ENCODE measurements at places on chromosomes 7 and 10. TPM values are rescaled to one million over a fixed set of nuclear protein-coding genes. Genes with fewer than 3 reads are reported as not detected.

DNA sequence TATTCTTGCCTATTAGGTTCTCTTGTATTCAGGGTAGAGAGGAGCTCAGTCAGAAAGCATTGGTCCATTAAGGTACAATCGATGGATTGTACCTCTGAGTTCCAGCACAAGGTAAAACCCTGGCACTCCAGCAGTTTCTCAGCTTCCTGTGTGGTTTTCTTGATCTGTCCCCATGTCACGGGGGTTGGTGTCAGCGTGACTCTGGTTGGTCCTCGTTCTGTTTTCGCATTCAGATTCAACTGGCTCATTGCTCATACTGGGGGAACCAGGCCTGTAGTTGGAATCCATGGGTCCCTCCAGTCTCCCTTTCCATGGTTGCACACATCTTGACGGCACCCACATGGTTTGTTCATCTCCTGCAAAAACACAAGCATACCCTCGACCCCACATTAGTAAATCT, 32.7 kb upstream of the RASGEF1A start:
- no peak for DNase-seq

DNA sequence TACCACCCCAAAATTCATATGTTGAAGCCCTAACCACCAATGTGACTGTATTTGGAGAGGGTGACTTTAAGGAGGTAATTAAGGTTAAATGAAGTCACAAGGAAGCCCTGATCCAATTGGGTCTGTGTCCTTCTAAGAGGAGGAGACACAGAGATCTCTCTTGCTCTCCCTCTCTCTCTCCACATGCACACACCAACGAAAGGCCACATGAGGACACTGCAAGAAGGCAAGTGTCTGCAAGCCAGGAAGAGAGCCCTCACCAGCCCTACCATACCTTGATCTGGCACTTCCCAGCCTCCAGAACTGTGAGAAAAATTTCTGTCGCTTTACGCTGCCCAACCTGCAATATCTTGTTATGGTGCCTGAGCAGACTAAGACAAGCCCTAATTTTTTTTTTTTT, 56.0 kb upstream of the NEBL start:
- no peak for DNase-seq

GRCh38 chr10:75295868-75296441, 60.2 kb upstream of the COMTD1 start:
- DNase-seq, result no peak

DNA sequence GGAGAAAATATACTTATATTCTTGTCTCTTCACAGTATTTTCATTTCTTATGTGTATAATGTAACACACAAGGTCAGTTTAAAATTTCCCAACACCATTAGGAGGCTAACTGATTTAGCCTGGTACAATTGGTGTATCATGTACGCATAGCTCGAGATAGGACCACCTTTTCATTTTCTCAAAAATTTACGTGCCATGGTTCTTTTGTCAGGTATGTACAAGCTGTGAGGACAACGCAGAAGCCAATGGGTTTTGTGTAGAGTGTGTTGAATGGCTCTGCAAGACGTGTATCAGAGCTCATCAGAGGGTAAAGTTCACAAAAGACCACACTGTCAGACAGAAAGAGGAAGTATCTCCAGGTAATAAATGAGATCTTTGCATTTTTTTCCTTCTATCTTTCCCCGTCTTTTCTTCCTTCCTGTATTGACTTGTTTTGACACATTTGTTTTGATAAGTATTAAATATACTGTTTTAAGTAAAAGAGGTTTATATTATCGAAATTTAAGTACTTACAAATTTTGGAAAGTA, 55.0 kb downstream of the TRIM24 start:
- no peak for DNase-seq

DNA sequence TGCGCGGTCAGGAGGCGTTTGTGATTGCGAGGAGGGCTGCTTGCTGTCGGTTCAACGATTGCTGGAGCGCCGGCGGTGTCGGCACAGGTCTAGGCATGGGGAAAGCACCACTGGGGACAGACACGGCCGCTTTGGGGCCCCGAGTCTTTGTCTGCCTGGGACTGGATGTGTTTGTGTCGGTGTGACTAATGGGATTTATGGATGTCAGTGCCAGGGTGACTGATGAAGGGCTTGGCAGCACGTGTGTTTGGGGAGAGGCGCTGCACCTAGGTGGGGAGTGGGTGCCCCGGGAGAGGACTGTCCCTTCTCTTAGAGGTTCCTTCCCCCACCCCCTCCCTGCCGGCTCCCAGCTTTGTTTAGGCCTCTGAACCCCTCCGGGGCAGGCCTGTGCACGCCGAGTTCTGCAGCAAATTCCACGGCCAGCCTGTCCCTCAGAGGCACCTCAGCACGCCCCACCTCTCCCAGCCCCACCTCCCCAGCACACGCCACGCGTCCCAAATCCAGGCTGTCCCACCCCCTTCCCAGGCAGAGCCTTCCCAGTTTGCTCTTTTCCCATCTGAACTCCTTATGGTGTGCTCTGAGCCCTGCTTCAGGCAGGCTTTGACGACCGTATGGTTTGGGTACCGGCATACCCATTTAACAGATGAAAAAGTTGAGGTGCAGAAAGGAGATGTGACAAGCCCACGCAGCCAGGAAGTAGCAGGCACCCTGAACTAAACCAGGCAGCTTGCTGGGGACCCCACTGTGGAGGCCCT, 6.4 kb upstream of the TNRC18 start:
- peak; percentile 38 for DNase-seq

GRCh38 chr10:115026056-115026745, 67.0 kb upstream of the ATRNL1 start:
- no peak for DNase-seq

DNA sequence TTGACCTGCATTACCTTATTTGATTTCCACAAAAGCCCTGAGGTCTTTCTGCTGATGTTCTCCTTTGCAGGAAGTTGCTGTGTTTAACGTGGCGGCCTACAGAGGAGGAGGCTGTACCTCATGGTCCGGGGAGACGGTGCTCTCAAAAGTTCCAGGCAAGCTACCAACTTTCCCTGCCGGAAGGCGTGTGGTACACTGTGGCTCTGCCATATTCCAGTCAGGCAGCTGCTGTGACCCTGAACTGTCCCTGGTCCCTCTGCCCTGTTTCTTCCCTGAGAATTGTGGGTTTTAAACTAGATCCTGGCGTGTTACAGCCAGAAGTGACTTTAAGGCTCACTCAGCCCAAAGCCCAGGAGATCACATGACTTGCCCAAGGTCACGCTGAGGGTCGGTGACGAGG, 139.2 kb downstream of the TEX36 start:
- DNase-seq, result no peak

DNA sequence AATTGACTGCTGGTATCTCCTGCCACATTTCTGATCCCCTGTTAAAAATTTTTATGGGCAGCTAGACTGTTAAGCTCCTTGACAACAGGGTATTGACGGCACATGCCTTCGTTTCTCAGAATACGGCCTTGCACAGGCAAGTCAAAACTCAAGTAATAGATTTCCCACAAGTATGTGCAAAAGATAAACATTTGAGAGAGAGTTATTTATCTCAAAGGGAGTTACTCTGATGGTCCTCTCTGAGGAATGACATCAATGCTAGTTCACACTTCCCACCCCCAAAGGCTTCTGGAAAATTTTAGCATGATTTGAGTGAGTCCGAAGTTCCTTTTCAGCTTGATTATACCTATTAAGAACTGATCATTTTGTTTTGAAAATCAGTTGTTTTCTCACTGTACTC, 71.9 kb downstream of the JCAD start:
- DNase-seq, result no peak

GRCh38 chr10:7475046-7475911, 64.4 kb upstream of the SFMBT2 start:
- peak; percentile 46 for DNase-seq

DNA sequence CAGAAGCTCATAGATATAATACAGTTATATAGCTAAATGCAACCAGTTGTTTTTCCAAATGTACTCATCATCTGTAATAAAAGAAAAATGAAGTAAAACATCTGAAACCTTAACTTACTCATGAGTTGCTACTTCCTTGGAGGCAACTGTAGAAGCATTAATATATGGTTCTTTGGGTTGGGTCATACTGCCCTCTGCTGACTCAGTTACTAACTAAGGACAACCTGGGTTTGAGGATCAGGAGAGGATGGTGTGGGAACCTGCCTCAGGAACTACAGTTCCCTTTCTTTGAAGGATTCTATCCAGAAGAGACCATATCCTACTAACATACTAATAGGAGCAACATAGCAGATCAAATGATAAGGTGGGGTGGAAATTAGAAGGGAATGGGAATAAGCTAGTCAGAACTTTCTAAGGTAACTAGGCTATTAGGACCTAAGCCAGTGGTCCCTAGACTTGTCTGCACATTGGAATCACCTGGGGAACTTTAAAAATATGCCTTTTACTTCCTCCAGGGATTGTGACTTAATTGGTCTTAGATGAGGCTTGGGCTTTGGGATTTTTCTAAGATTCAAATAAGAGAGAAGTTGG, 20.7 kb downstream of the COX15 start:
- DNase-seq, result peak; percentile 32

- no peak for DNase-seq
These were observed 38.6 kb upstream of the TNRC18 start for GRCh38 chr7:5462216-5462615.

- no peak for DNase-seq
These were observed 107.6 kb downstream of the KCNMA1 start for GRCh38 chr10:77530011-77530410.

DNA sequence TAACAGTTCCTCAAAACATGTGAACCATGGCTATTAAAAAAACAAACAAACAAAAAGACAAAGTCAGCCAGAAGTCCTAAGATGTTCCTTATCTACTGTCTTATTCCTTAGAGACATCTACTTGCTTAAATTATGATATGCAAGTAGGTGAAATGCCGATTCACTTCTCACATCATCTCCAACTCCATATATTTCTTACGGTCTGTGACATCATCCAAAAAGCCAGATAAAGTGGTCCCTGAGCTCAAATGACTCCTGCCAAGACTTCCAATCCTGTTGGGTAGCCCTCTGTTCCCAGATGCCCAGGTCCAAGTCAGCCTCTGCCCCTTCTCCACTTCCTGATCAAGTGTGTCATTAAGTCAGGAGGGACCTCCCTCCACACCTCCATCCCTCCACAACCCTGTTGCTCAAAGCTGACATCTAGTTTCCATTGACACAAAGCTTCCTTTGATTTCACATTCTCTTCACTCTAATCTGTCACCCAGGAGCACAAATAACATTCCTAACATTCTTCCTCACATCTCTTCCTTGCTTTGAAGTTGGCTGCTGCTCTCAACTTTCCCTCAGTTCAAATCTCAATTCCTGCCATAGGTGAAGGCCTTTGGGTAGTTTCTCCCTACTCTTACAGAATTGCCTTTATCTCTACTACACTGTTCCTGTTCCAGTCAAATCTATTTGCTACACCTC, 56.1 kb upstream of the PDLIM1 start:
- DNase-seq, result no peak

GRCh38 chr10:73366381-73367298, 8.0 kb upstream of the CFAP70 start:
- no peak for DNase-seq

DNA sequence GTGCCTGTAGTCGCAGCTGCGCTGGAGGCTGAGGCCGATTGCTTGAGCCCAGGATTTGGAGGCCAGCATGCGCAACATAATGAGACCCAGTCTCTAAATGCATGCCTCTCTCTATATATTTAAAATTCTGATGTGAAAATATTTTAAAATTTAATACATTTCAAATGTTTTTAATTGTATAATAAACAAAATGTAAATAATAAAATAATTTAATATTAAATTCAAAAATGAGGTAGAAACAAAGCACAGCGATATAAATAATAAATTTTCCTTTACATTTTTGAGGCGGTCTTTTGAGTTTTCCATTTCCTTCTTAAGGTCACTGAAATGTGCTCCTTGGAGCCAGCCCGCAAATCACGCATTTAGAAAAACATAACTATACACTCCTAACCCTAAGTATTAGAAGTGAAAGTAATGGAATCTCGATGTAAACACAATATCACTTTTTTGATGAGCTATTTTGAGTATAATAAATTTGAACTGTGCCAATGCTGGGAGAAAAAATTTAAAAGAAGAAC, 523 bp upstream of the CDK1 start:
- no peak for DNase-seq

- peak; percentile 33 for DNase-seq
These were observed 68.5 kb upstream of the SVIL start for GRCh38 chr10:29703271-29703670.

GRCh38 chr7:57769131-57769530, 319.2 kb downstream of the ZNF716 start:
- DNase-seq, result no peak

GRCh38 chr10:80894311-80894791, 356.6 kb downstream of the SH2D4B start:
- DNase-seq, result no peak

GRCh38 chr7:71988201-71988600, 423.9 kb downstream of the CALN1 start:
- DNase-seq, result no peak

DNA sequence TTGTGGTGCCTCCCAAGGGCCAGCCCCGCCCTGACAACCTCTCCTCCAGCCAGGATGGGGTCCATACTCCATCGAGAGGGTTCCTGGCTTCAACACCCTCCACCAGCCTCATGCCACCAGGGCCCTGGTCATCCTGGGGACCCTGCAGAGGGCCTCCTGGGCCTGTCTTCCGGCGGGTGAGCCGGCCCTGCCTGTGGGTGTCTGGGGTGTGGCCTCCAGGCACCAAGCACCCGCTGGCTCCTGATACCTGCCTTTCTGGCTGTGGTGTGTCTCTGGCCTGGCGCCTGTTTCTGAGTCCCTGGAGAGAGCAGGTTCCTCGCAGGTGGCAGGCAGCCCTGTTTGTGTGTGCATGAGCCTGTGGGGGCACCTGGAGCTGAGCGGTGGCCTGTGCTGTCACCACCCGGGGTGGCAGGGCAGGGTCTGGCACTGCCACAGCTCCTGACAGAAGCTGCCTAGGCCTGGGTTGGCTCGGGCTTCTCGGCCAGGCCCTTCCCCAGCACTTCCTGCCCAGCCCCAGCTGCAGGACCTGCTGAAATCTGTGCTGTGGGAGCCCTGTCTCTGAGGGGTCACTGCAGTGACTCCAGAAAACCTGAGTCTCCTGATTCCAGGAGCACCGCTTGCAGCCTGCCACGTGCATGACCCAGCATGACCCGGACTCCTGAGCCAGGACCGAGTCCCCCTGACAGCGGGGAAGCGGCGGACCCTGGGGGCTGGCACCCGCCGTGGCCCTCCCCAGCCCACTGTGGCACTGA, 18.4 kb downstream of the ADAM8 start:
- DNase-seq, result no peak

GRCh38 chr7:80379034-80379982, 132.6 kb downstream of the GNAT3 start:
- no peak for DNase-seq

CFAP43 gene
- polyA plus RNA-seq, result 16.9 TPM

PON3 gene
- polyA plus RNA-seq, result 13.3 TPM

TMEM196 gene
- polyA plus RNA-seq, result 0.10 TPM

GPER1 gene
- polyA plus RNA-seq, result 3.9 TPM

SPOCK2 gene
- polyA plus RNA-seq, result 4.7 TPM

ADIRF gene
- 12.0 TPM for polyA plus RNA-seq

VSTM2A gene
- 0.10 TPM for polyA plus RNA-seq

PRSS37 gene
- 0.44 TPM for polyA plus RNA-seq

CLCN1 gene
- not detected for polyA plus RNA-seq

PRPS1L1 gene
- polyA plus RNA-seq, result not detected

KCNIP2 gene
- polyA plus RNA-seq, result 8.4 TPM

VAX1 gene
- polyA plus RNA-seq, result not detected

All from right lung (tissue), 10 donors.